ENCODE measurements at places on chromosomes 16 and 17. TPM values are rescaled to one million over a fixed set of nuclear protein-coding genes. Genes with fewer than 3 reads are reported as not detected.

Gene PTX4
- total RNA-seq = not detected

Gene CAVIN1
- 0.10 TPM for total RNA-seq

DNA sequence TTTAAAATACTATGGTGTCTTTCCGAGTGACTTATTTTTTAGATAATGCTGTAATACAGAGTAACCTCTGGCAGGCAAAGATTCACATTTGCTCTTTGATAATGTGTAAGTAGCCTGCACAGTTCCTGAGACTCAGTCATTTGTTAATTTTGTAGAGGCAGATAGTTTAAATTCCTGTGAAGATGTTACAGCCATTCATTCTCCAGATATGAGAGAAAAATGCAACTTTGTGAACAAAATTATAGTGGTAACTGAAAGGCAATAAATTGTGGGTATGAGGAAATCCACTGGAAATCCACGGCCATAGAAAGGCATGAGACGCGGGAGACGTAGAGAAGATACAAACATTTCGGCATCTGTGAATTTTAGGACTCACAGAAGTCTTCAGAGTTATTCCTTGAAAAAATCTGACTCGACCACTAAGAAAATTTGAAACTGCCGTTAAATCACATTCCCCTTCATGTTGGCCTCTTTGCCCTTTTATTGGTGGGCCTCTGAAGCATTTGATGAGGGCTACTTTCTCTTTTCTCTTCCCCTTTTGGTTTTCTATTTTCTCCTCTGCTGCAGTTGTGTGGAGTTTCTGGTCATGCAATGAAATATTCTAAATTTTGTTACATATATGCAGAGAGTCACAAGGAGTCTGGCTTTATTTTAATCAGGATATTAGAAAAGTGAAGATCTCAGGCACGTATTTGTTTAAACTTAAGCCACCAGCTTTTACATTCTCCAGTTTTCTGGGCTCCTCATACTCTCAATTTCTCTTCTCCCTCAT, 18.8 kb downstream of the HS3ST3A1 start:
- no peak for DNase-seq

DNA sequence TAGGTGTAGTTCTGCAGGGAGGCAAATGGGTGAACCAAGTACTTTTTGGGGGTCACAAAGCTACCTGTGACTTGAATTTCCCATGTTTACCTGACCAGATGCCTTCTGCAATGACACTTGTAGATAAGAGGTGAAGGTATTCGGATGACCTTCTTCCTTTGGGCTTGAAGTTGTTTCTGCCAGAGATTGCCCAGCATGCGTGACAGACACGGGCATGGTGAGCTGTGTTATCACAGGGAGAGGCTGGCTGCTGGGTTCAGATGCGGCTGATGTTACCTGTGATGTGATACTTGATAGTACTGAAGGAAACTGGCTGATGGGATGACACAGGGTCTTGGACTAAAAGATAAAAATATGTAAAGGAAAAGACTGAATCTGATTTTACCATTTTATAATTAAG, 14.1 kb downstream of the PKD1L3 start:
- no peak for DNase-seq

DNA sequence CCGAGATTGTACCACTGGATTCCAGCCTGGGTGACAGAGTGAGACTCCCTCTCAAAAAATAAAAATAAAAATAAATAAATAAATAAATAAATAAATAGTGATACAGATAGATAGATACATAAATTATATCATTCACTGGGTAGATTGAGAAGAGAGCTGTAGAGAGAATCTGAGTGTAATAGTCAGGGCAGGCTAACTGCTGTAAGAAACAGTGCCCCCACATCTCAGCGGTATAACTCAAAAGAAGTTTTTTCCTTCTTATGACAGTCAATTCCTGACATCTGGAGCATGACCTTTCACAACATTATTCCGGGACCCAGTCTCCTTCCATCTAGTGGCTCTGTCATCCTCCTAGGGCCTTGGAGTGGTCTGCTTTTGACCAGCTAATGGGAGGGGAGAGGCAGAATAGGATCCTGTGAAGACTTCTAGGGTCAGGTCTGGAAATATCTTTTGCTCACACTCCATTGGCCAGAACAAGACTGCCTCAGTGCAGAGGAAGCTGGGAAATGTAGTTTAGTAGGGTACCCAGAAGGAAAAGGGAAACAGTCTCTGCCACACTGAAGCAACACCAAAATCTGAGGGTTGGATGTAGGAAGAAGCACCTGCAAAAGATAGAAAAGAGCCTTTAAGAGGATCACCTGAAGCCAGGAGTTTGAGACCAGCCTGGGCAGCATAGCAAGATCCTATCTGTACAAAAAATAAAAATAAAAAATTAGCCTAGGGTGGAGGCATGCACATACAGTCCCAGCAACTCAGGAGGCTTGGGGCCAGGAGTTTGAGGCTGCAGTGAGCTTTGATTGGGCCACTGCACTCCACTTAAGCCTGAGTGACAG, 3.0 kb upstream of the QPRT start:
- DNase-seq = no peak

GRCh38 chr17:28719021-28719433, 758 bp upstream of the RPL23A start:
- no peak for DNase-seq

DNA sequence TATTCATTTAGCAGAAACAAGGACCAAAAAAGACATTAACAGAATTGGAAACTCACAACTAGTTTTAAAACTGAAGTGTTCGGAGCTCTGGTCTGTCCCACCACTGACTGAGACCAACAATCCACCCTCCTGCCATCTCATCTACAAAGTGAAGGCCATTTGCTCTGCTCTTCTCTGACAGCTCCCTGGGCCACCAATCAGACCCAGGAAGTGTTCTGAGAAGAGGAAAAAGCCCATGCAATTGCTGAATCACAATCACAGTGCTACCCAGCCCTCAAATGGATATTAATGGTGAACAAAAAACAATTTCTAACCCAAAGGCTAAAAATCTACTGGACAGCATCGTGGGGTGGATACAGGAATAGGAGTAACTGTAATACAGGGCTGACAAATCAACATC, 2.1 kb downstream of the RPL23 start:
- DNase-seq = no peak

Gene CCL1
- not detected for total RNA-seq

Measured in activated B cell treated with CpG ODN at 0.5 μM for 24 hours (primary cell).